DMS79 treated with DMSO at 0.1 percent for 48 hours (cell line): ENCODE measurements at places on chromosomes 6 and 20.

DNA sequence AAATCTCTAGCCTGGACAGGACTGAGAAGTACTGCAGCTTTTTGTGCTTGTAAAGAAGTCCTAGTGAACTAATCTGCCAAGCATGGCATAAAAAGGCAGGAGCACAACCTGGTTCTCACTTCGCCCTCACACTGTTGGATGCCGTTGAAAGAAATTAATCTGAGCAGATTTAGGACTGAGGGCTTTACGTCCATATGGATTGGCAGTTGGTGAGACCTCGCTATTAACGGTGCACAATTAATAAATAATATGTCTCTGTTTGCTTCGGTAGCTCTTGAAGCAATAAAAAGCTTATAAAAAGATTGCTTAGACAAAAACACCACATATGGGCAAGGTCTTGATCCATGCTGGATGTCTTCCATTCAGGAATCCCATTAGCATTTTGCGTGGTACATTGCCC lies 185.6 kb upstream of the EPHA7 start:
- no peak for DNase-seq

DNA sequence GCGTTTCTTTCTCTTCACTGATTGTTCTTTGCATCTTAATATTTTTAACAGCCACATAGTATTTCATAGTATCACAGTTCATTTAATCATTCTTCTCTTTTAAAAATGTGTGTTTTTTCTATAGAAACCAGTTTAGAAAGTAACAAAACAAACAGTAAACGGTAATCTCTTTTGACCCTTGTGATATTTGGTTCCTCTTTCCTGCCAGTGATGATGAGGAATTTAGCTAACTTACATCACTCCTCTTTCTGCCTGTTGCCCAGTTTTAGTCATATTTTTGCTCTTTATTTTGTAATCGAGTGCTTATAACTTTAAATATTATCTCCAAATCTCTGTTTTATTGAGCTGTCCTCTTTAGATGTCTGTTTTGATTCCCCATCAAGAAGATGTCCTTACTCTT lies 38.1 kb upstream of the ZBTB24 start:
- no peak for DNase-seq

DNA sequence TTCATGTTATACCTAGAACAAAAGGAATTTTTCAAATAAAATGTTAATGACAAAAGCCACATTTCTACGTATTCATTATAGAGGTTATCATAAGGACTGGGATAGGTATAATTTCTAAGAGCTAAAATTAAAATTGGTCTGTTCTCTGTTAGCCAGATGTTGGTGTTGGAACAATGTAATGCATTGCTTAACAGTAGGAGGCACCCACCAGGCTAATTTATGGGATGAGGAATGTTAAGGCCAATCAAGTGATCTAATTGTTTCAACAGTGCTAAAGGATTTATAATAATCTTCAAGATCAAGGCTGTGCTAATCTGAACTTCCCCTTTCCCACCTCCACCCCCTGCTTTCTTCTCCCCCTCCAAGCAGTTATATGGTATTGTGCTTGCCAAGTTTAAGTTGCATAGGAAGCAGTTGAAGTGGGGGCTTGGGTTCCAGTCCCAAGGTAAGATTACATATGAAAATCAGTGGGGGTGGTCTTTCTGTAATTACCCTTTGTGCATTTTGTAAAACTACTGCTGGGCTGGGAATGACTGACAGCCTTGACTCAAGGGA lies 89.2 kb upstream of the BACH2 start:
- DNase-seq: no peak

- DNase-seq: peak; percentile 40
These were observed 31.8 kb upstream of the RALGAPA2 start for GRCh38 chr20:20744170-20744725.

DNA sequence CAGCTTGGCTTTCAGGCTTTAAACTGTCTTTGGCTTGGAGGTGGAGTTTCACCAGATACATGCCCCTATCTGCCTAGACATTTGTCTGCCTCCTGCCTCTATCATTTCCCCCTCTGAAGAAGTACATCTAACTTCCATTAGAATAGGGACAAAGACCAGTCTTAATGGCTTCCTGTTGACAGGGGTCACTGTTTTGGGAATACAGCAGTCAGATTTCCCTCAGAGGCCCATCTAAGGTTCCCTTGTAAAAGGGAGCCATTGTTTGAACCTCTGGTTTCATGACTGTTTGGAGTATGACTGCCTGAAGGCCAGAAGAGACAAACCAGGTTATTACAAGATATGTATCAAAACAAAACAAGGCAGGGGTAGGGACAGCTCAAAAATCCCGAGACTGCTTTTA lies 665.7 kb upstream of the GJE1 start:
- DNase-seq: no peak

GRCh38 chr20:4444404-4444803 lies 277.3 kb upstream of the PRND start:
- no peak for DNase-seq

- no peak for DNase-seq
These were observed 30.6 kb downstream of the MAP3K4 start for GRCh38 chr6:161021998-161022743.

- no peak for DNase-seq
These were observed 352.2 kb downstream of the PTPRT start for GRCh38 chr20:42837456-42837855.

- no peak for DNase-seq
These were observed 123.2 kb downstream of the TFAP2C start for GRCh38 chr20:56752274-56752673.

GRCh38 chr6:12467706-12468670 lies 177.8 kb downstream of the EDN1 start:
- DNase-seq: no peak
